ENCODE measurements at places on chromosomes 2 and 18. TPM values are rescaled to one million over a fixed set of nuclear protein-coding genes. Genes with fewer than 3 reads are reported as not detected.
A peak's percentile ranks its signal among the peaks of the same experiment; 100 is the strongest.

GRCh38 chr18:35247412-35248249 is 6.8 kb downstream of the ZNF397 start:
- H3K4me1 ChIP-seq: no peaks in the 10 kb centered on the region
- H3K27ac ChIP-seq: peak overlapping the region; percentile 3
- peaks cover 4% of the 10 kb centered on the region for H3K36me3 ChIP-seq
- no peaks in the 10 kb centered on the region for H3K27me3 ChIP-seq

DNA sequence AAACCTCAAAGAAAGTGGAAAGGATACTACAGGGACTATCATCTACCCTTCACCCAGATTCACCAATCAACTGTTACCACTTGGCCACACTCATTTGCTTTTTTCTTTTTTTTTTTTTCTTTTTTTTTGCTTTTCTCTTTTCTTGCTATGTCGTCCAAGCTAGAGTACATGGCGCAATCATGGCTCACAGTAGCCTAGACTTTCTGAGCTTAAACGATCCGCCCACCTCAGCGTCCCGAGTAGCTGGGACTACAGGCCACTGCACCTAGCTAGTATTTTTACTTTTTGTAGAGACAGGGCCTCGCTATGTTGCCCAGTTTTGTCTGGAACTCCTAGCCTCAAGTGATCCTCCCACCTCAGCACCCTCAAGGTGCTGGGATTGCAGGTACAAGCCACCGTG is 24.0 kb downstream of the BIN1 start:
- peak overlapping the region; percentile 60 for H3K27ac ChIP-seq
- H3K27me3 ChIP-seq: no peaks in the 10 kb centered on the region
- DNase-seq: no peak
- no peaks in the 10 kb centered on the region for H3K36me3 ChIP-seq
- H3K4me1 ChIP-seq: peaks cover 16% of the 10 kb centered on the region

DNA sequence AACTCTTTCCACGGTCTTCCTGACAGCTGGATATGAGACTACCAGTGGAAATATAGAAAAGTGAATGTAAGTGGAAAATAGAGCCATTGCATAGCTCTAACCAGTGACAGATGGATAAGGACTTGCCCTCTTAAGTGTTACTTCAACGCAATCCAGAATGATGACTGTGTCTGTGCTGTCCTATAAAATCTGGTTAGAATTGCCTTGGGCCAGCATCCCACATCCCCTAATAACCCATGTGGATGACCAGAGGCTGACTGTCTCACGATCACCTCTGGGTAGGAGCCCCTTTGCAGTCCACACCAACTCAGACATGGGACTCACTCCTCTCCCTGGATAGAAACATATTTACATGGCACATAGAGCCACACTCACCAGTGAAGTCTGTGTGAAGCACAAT is 186.6 kb downstream of the C1D start:
- no peaks in the 10 kb centered on the region for H3K4me1 ChIP-seq
- H3K4me3 ChIP-seq: no peak overlapping the region
- DNase-seq: no peak
- H3K36me3 ChIP-seq: no peaks in the 10 kb centered on the region

The PPP4R3B gene
- total RNA-seq: 71.4 TPM

GRCh38 chr2:219575566-219576504 is 3.7 kb downstream of the INHA start:
- H3K27ac ChIP-seq: no peak overlapping the region
- H3K4me1 ChIP-seq: no peaks in the 10 kb centered on the region

GRCh38 chr18:63158676-63159291 is 160.8 kb downstream of the BCL2 start:
- H3K27me3 ChIP-seq: no peaks in the 10 kb centered on the region
- no peak overlapping the region for H3K4me3 ChIP-seq
- no peaks in the 10 kb centered on the region for H3K36me3 ChIP-seq
- DNase-seq: no peak
- H3K4me1 ChIP-seq: peaks cover 27% of the 10 kb centered on the region

GRCh38 chr2:221455214-221455613 is 116.9 kb downstream of the EPHA4 start:
- H3K27me3 ChIP-seq: no peaks in the 10 kb centered on the region
- no peak overlapping the region for H3K27ac ChIP-seq
- no peak overlapping the region for H3K4me3 ChIP-seq
- no peaks in the 10 kb centered on the region for H3K4me1 ChIP-seq

- H3K4me1 ChIP-seq: no peaks in the 10 kb centered on the region
- DNase-seq: no peak
- H3K36me3 ChIP-seq: no peaks in the 10 kb centered on the region
- H3K4me3 ChIP-seq: no peak overlapping the region
These were observed 1653.3 kb upstream of the TMEFF2 start for GRCh38 chr2:193847991-193848390.

DNA sequence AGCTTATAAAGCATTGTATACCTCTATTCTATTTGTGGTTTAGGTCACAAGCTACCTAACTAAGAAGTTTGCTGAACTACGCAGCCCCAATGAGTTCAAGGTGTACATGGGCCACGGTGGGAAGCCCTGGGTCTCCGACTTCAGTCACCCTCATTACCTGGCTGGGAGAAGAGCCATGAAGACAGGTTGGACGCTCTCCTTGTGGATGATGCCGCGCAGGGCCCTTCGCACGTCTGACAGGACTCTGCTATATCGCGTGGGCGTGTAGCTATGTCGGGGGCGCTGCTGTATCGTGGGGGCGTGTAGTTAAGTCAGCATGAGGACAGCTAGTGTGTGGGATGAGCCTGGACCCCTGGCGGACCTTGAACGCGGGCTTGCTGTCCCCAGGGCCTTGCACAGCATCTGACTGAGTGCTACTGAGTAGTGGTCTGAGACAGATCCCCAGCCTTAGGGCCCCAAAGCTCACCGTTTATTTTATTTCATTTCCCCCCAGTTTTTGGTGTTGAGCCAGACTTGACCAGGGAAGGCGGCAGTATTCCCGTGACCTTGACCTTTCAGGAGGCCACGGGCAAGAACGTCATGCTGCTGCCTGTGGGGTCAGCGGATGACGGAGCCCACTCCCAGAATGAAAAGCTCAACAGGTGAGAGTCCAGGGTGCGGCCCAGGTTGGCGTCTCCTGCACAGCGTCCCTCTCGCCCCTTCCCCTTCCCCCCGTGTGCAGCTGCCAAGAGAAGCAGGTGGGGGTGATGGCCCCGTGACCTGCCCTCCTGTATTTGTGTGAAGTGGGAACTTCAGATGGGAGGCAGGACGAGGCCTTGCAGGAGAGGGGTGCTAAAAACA is 15.6 kb upstream of the CNDP1 start:
- no peaks in the 10 kb centered on the region for H3K4me1 ChIP-seq
- no peak overlapping the region for H3K27ac ChIP-seq
- no peak for DNase-seq
- H3K4me3 ChIP-seq: no peak overlapping the region
